Activated CD8-positive, alpha-beta memory T cell treated with anti-CD3 and anti-CD28 coated beads for 24 hours (primary cell): ENCODE measurements at places on chromosomes 7 and 10.
A peak's percentile ranks its signal among the peaks of the same experiment; 100 is the strongest.

GRCh38 chr7:6433784-6434615 lies 13.8 kb downstream of the DAGLB start:
- no peak for DNase-seq

DNA sequence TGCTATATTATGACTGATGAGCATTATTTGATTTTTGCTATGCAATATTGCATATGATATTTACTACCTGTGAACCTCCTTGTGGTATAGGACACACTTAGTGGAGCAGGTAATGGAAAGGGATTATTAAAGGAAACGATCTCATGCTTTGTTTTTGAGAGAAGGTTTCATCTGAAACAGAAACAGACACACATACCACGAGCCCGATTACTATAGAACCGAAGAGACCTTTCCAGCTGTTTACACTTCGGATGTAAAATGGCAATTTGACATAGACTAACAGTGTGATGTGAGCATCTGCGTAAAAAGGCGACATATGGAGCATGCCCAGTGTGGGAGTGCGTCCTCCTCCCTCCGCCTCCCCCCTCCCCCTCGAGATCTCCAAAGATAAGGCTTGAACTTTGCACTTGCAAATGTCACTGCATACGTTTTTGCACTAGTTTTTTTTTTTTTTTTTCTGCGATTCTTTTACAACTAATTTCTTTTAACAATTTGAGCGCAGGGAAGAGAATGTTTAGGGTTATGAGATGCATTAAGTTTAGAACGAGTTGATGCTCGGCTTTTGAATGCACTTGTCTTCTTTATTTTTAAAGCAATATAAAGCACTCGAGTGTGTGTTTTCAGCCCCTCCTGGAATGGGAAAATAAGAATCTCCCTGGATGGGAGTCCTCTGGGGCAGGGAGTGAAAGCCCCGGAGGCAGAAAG lies 251.0 kb downstream of the NSUN6 start:
- no peak for DNase-seq

DNA sequence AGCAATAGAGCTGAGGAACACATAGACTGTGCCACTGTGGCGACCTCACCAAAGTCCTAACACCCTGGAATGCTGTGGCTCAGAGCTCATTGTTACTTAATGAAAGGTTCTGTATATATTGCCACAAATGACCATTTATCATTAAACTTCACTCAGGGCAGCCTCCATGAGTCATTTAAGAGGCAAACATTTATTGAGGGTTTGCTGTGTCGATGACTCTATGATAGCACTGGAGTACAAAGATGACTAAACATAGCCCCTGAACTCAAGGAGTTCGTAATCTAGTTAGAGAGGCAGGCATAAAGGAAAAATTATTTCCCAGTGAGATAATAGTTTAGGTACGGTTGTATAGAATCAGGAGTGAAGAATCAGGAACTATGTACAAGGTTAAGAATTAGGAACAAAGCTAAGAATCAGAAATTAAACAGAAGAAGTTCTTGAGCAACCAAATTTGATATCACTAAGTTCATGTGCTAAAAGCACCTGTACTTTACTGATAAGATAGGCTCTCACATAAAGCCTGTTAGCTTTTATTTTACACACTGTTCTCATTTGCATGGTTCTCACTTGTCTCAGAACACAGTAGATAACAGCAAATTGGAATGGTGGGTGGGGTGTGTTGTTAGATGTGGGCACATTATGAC lies 7.9 kb downstream of the ENTPD7 start:
- DNase-seq = no peak

GRCh38 chr10:14074062-14074884 lies 256.5 kb downstream of the FRMD4A start:
- DNase-seq = no peak

DNA sequence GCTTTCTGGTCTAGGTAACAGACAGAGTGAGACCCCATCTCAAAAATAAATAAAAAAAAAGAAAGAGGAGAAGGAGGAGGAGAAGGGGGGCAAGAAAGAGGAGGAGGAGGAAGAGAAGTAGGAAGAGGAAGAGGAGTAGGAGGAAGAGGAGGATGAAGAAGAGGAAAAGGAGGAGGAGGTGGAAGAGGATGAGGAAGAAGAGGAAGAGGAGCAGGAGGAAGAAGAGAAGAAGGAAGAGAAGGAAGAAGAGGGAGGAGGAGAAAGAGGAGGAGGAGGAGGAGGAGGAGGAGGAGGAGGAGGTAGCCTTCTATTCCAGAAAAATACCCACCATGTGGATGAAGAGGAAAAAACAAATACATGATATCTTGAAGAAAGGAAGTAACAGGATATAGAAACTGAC lies 172.1 kb downstream of the FRMD4A start:
- no peak for DNase-seq

DNA sequence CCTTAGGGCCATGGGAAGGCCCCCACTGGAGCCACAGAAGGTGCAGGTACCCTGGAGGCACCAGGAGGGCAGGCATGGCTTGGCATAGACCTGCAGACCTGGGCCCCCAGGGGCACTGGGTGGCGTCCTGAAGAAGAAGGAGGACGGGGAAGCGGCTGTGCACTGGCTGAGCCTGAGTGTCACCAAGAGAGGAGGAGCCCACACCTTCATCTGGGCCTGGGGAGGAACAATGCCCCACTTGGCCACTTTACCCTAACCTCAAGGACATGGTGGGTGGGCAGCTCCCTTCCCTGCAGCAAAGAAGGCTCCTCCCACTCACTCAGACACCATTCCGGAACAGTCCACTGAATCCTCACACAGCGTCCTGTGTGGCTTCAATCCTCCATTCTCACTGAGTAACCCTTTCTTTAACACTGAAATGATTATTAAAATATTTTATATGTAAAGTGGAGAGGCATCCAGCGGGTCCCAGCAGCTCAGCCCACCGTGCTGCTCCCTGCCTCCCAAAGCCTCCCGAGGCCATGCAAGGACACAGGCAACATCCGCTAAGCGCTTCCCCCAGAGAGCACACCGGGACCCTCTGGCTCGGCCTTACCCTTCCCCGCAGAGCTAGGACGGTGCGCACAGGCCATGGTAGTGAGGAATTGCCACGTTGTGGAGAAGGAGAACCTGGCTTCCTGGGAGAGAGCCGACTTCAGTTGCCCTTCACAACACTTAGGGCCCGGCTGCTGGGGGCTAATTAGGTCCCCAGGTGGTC lies 516.7 kb upstream of the MGMT start:
- DNase-seq = no peak

- DNase-seq = no peak
Observed at GRCh38 chr10:75679536-75679935, 248.1 kb downstream of the LRMDA start.

GRCh38 chr10:44195112-44196007 lies 189.5 kb downstream of the CXCL12 start:
- no peak for DNase-seq

DNA sequence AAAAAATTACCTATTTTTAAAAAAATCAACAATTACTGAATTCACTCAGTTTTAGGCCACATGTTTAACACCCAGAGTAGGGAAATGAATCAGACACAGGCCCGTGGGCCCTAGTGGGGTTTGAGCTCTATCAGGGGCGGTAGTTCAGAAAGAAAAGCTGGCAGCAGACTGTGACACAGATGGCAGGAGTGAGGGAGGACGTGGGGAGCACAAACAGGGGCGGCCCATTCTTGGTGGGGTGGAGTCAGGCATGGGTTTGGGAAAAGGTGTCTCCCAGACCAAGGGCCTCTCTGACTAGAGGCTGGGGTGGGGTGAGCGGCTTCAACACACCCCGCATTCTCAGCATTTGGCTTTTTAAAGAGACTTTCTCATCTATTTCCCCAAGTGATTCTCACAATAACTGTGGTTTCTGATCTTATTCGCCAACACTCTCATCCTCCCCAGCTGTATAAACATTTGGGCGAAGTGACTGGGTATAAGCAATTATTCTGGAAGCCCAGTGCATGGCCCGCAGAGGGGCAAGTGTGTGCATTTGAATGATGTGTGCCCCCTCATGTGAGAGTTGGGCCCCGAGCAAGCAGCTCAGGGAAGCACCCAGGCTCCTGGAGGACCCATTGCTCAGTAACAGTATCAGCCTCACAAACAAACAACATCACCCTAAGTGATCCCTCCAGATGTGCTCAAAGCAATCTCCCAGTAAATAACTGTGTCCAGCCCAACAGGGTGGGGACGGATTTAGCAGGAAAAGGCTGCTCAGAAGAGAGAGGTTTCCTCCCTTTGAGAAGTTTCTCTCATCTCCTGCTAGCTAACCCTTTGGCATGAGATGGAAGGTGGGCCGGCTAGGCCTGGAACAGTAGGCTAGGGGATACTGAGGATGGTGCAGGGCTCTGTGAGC lies 437.6 kb upstream of the ZMIZ1 start:
- peak; percentile 38 for DNase-seq
